ENCODE measurements at places on chromosomes 2 and 18. TPM values are rescaled to one million over a fixed set of nuclear protein-coding genes. Genes with fewer than 3 reads are reported as not detected.

Gene CIB4
- total RNA-seq, result not detected

Gene GPR75
- 1.5 TPM for total RNA-seq

Gene KANSL3
- 26.7 TPM for total RNA-seq

Gene PRKRA
- total RNA-seq, result 53.0 TPM

Gene LBX2
- total RNA-seq, result 3.4 TPM

Gene BUB1
- 9.4 TPM for total RNA-seq

Gene NR4A2
- 1.7 TPM for total RNA-seq

Gene CLASP1
- 68.0 TPM for total RNA-seq
